ENCODE measurements at places on chromosomes 3 and 15.

DNA sequence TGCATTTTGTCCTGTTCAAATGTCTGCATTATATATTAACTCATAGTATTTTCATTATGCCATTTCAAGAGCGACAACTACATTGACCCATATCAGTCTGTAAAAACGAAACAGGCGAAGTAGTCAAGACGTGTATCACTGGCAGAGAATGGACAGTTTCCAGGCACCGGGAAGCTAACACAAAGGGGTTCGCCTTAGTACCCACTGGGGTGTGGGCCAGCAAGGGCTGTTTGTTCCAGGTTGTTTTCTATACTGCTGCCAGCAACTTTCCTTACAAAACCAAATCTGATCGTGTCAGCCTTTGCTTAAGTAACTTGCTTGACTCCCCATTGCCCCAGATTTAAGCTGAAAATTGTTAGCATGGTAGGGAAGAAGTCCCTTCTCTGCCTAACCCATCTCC is 87.1 kb downstream of the CGNL1 start:
- DNase-seq: no peak

- DNase-seq: no peak
These were observed 330.8 kb upstream of the PDZRN3 start for GRCh38 chr3:73955494-73956070.

GRCh38 chr15:61556037-61556648 is 327.0 kb upstream of the RORA start:
- DNase-seq: no peak

- DNase-seq: no peak
These were observed 45.5 kb downstream of the TMOD3 start for GRCh38 chr15:51874751-51875644.

DNA sequence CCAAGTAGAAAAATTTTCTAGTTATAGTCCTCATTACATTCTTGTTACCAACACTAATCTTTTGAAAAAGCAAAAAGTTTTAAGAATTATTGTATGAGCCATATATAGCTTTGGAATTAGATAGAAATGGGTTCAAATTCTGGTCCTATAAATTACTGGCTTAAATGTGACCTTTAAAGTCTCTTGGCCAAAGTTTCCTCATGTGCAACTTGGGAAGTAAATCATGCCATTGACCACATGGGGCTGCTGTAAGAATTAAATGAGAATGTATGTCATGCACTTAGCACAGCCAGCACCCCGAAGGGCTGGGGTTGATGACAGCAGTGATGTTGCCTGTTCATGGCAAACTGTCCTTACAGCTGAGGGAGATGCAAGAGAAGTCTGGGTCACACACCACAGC is 108.3 kb downstream of the TOP2B start:
- DNase-seq: no peak

DNA sequence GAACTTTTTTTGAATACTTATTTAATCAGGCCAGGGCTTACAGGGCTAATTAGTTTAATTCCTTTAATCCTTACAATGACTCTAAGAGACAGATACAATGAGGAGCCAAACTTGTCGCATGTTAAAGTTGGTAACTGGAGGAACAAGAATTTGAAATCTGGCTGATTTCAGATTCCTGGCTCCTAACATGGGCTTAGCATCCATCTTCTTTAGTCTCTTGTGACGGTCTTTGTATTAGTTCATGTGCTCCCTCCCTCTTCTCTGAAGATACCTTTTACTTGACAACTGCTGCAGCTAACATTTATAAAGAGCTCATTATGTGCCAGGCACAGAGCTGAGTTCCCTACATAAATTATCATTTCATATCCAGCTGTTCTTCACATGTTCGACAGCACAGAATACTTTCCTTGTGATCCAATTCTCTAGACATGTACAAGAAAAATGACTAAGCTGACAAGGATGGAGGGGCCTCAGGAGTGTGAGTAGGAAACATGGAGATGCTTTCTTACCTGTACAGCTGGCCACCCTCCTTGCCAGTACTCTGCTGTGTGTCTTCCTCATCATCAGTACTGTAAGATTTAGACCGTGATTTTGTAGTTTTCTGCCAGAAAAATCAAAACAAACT is 206.8 kb upstream of the STRIT1 start:
- DNase-seq: no peak

- DNase-seq: no peak
These were observed 34.8 kb downstream of the RBPMS2 start for GRCh38 chr15:64740311-64741170.
